ENCODE measurements at places on chromosomes 7 and 10.

GRCh38 chr7:142615508-142615907 is 133.8 kb upstream of the PRSS1 start:
- DNase-seq, result no peak

GRCh38 chr10:127863231-127863825 is 29.4 kb downstream of the CLRN3 start:
- no peak for DNase-seq

GRCh38 chr10:130812381-130813148 is 499.0 kb downstream of the TCERG1L start:
- no peak for DNase-seq

- no peak for DNase-seq
Measured at GRCh38 chr10:91574236-91574635, 58.6 kb downstream of the PPP1R3C start.

- no peak for DNase-seq
Measured at GRCh38 chr7:44617225-44617890, 10.9 kb downstream of the OGDH start.
